GM23338 (cell line): ENCODE measurements at places on chromosomes 11 and 22. TPM values are rescaled to one million over a fixed set of nuclear protein-coding genes. Genes with fewer than 3 reads are reported as not detected.
A peak's percentile ranks its signal among the peaks of the same experiment; 100 is the strongest.

GRCh38 chr11:113147249-113147648 lies 167.1 kb upstream of the TTC12 start:
- no peak overlapping the region for H3K27ac ChIP-seq
- DNase-seq = peak; percentile 44
- no peaks in the 10 kb centered on the region for H3K27me3 ChIP-seq

GRCh38 chr11:113690619-113691569 lies 15.2 kb downstream of the TMPRSS5 start:
- no peak overlapping the region for H3K27ac ChIP-seq
- no peaks in the 10 kb centered on the region for H3K36me3 ChIP-seq
- no peaks in the 10 kb centered on the region for H3K27me3 ChIP-seq
- no peak overlapping the region for H3K4me3 ChIP-seq

- no peaks in the 10 kb centered on the region for H3K27me3 ChIP-seq
- no peaks in the 10 kb centered on the region for H3K36me3 ChIP-seq
- no peak overlapping the region for H3K4me3 ChIP-seq
- no peak for DNase-seq
Measured at GRCh38 chr11:104665641-104666040, 232.6 kb downstream of the CASP12 start.

DNA sequence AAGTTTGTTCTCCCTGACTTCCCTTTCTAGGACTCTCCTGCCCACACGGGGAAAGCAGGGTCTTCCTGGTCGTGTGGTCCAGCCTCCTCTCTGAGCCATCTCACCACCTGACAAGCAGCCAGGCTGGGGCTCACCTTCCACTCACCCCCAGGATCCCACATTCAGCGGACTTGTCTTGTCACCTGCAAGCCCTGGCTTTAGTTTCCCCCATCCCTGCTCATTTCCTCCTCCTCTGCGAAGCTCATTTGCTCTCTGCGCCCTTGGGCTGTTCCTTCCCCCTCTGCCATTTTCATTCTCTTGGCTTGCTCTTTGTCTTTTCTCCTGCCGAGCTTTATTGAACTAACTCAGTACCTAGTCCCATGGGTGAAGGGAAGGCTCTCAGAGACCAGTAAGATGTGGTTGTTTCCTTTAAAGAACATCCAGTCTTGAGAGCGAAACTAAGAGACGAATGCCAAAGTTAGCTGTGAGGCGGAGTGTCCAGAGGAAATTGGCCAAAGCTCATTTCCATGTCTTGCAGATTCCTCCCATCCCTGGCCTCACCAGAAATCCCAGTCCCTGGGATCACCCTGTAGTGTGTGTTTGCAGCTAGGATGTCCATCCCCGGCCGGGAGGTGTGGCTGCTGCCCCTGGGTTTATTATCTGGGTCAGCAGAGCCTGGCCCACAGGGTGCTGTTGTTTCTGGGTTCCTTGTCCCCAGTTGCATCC lies 2.0 kb downstream of the ST14 start:
- H3K36me3 ChIP-seq = no peaks in the 10 kb centered on the region; the same call in 1 of the 2 replicates
- H3K27me3 ChIP-seq = peaks cover 48% of the 10 kb centered on the region
- no peak overlapping the region for H3K27ac ChIP-seq
- peaks cover 27% of the 10 kb centered on the region for H3K4me1 ChIP-seq

DNA sequence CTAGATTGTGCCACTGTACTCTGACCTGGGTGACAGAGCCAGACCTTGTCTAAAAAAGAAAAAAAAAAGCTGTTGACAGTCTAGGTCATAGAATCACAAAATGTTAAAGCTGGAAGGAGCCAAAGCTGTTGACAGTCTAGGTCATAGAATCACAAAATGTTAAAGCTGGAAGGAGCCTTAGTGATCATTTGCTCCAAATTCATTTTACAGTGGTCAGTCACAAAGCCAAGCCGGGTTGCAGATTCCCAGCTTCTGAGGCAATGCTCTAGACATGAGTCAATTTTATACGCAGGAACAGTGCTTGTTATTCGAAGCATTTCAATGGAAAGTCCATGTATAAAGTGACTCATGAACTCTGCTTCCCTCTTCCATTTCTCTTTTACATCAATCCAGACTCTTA lies 47.4 kb downstream of the SYT13 start:
- H3K4me3 ChIP-seq = no peak overlapping the region
- no peaks in the 10 kb centered on the region for H3K27me3 ChIP-seq
- H3K4me1 ChIP-seq = no peaks in the 10 kb centered on the region
- no peaks in the 10 kb centered on the region for H3K36me3 ChIP-seq
- DNase-seq = no peak

DNA sequence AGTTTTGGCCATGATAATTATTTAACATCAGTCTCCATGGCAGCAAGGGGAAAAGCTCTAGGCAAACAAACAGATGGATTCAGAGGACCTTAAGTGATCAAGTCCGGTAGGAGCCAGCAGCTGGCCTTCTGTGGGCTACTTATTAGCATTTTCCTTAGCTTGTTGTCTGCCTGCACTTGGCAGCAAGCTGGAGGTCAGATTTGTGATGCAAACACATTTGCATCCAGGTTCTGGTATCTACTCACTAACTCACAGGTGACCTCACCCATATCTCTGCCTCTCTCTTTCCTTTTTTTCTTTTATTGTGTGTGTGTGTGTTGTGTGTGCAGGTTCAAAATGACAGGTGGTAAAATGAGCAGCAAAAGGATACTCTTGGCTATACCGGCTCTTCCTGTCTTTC lies 32.3 kb downstream of the ARHGAP42 start:
- peak; percentile 71 for DNase-seq
- H3K27me3 ChIP-seq = no peaks in the 10 kb centered on the region
- peaks cover 34% of the 10 kb centered on the region for H3K4me1 ChIP-seq
- H3K27ac ChIP-seq = peak overlapping the region; percentile 91

DNA sequence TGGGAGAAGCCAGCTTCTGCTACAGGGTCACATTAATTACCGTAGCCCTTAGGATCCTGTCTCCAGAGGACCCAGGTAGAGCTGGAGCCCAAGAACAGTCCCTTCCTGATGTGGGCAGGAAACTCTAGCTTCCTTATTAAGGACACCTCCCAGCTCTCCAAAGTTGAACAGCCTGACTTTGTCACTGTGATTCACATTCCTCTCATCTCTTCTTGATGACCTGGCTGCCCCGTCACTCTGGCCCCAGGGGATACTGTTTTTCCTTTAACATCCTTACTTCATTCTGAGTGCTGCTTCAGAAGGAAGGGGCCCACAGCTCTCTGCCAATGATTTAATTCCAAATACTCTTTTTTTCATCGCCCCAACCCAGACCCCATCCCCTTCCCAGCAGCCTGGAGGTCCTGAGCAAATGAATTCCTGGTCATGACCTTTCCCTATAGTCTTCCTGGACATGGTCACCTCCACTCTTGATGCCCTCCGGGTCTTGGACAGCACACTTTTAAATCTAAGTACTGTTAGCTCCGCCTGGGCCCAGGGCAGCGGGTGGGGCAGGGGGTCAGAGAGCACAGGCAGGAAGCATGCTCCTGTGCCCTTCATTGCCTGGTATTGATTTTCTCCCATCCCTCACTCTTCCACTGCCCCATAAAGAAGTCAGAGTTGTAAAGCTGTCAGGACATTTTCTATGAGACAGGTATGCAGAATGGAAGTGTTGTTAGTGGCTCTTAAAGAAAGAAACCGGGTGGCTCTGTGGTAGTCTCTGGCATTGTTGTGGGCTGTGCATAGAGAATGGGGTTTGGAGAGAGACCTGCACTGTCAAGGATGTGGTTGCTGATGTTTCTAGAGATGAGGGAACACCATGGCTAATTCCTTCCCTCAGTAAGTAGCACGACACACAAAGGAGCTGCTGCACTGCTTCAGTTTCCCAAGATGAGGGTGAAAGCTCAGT lies 22.3 kb upstream of the SPON1 start:
- 0 out of 2 replicates have a peak, but pooled peaks cover 4% of the 10 kb centered on the region for H3K36me3 ChIP-seq
- H3K27me3 ChIP-seq = no peaks in the 10 kb centered on the region
- DNase-seq = no peak
- H3K4me3 ChIP-seq = no peak overlapping the region

GRCh38 chr11:117654281-117655255 lies 142.4 kb downstream of the DSCAML1 start:
- H3K4me3 ChIP-seq = no peak overlapping the region
- no peak for DNase-seq
- no peak overlapping the region for H3K27ac ChIP-seq
- no peaks in the 10 kb centered on the region for H3K4me1 ChIP-seq
- no peaks in the 10 kb centered on the region for H3K36me3 ChIP-seq

- H3K4me3 ChIP-seq = no peak overlapping the region
- peaks cover 13% of the 10 kb centered on the region for H3K4me1 ChIP-seq
- no peaks in the 10 kb centered on the region for H3K27me3 ChIP-seq
- DNase-seq = peak; percentile 77
- no peaks in the 10 kb centered on the region for H3K36me3 ChIP-seq
Measured at GRCh38 chr11:74701351-74701750, 29.9 kb downstream of the CHRDL2 start.

DNA sequence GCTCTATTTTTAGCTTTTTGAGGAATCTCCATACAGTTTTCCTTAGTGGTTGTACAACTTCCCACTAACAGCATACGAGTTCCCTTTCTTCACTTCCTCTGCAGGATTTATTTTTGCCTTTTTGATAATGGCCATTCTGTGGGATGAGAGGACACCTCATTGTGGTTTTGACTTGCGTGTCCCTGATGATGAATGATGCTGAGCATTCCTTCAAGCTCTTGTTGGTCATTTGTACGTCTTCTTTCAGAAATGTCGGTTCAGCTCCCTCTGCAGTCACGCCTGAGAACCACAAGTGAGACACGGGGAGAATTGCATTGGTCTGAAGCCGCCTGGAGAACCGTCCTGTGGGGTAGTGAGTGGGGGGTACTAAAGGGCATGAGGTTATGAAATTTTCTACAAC lies 2.0 kb upstream of the KRTAP5-10 start:
- H3K36me3 ChIP-seq = no peaks in the 10 kb centered on the region
- H3K4me3 ChIP-seq = no peak overlapping the region
- H3K27ac ChIP-seq = no peak overlapping the region
- no peaks in the 10 kb centered on the region for H3K27me3 ChIP-seq
- DNase-seq = peak; percentile 72

GRCh38 chr11:114821621-114822412 lies 143.5 kb downstream of the NXPE2 start:
- H3K4me3 ChIP-seq = no peak overlapping the region
- no peaks in the 10 kb centered on the region for H3K27me3 ChIP-seq
- no peak overlapping the region for H3K27ac ChIP-seq
- H3K36me3 ChIP-seq = no peaks in the 10 kb centered on the region
- H3K4me1 ChIP-seq = peaks cover 19% of the 10 kb centered on the region

GRCh38 chr11:34560511-34560910 lies 46.9 kb upstream of the ELF5 start:
- H3K4me3 ChIP-seq = no peak overlapping the region
- DNase-seq = no peak
- no peaks in the 10 kb centered on the region for H3K27me3 ChIP-seq
- peaks cover 11% of the 10 kb centered on the region; the same call in 1 of the 2 replicates for H3K4me1 ChIP-seq

- H3K27me3 ChIP-seq = peaks cover 2% of the 10 kb centered on the region; the same call in 1 of the 2 replicates
- H3K27ac ChIP-seq = no peak overlapping the region
- H3K36me3 ChIP-seq = no peaks in the 10 kb centered on the region
Measured at GRCh38 chr11:61560751-61561150, 20.1 kb downstream of the SYT7 start.

DNA sequence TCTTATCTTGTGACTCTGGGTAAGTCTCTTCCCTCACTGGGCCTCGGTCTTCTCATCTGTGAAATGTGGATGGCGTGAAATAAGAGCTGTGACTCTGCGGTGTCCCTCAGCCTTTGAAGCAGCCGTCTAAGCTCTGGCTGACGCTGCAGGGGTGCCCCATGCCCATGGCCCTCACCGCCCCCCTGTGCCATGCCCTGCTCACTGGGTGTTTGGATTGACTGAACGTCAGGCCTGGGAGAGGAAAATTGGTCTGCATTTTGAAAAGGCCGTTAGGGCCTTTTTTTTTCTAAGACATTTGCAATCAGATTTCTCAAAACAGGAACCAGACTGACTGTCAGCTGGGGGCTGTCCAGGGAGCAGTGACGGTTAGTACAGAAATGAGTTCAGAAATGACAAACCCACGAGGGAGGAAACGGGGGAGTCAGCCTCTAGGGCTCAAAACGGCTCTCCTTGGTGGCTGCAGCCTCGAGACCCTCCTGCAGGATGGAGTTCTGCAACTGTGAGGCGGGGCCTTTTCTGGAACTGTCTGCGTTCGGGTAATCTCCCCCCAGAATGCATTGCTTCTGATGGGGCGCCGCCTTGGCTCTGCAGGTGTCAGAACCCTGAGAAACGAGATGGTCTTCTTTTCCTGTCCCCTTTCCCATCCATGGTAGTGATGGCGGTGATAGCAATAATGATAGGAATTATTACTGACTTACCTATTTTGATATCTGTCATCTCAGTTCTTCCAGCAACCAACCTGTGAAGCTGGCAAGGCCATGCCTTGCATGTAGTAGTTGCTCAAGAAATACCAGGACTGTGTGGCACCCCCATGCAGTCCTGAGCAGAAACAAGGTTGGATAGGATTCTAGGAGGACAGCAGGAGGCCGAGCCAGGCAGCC lies 2.0 kb downstream of the GRK2 start:
- no peak for DNase-seq
- peaks cover 3% of the 10 kb centered on the region; the same call in 1 of the 2 replicates for H3K36me3 ChIP-seq
- H3K27ac ChIP-seq = no peak overlapping the region
- peak overlapping the region; percentile 92; the same call in 1 of the 2 replicates for H3K4me3 ChIP-seq
- H3K27me3 ChIP-seq = no peaks in the 10 kb centered on the region

DNA sequence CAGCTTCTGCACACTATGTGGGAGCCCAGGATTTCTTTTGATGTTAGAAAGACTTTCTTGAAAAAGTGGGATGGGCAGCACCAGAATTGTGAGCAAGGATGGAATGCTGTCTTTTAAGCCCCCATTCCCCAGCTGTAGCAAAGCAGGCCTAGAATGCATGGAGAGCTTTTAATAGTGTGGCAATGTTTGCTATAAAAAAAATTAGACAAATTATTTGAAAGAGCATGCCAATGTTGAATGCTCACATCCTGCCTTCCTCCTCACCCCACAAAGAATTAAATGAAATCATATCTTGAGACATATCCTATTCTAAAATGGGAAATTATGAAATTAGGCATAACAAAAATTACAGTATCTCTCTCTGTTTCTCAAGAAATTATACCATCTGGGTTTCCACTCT lies 154.7 kb downstream of the C11orf91 start:
- no peaks in the 10 kb centered on the region for H3K36me3 ChIP-seq
- no peak overlapping the region for H3K4me3 ChIP-seq
- DNase-seq = no peak
- H3K27me3 ChIP-seq = no peaks in the 10 kb centered on the region
- H3K4me1 ChIP-seq = no peaks in the 10 kb centered on the region

DNA sequence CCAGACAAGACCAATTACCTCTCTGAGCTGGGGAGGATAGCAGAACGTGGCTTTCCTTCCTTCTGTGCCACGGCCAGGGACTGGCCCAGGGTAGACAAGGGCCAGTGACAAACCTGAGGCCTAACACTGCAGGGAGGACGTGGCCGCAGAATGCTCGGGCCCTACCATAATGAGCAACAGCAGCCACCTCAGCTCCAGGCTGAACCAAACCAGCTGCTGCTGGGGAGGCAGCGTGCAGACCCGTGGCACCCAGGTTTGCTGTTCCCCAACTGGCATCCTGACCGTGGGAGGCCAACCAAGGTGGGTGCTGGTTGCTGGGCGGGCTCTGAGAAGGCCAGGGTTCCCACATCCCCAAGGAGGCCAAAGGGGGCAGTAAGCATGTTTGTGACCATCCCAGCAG lies 83.0 kb downstream of the MORC2 start:
- no peaks in the 10 kb centered on the region for H3K27me3 ChIP-seq
- no peak overlapping the region for H3K27ac ChIP-seq
- peaks cover 5% of the 10 kb centered on the region; the same call in 1 of the 2 replicates for H3K4me1 ChIP-seq
- no peaks in the 10 kb centered on the region for H3K36me3 ChIP-seq
- DNase-seq = no peak

GRCh38 chr11:27770576-27770975 lies 70.3 kb upstream of the BDNF start:
- no peak for DNase-seq
- no peak overlapping the region for H3K27ac ChIP-seq
- no peaks in the 10 kb centered on the region for H3K36me3 ChIP-seq
- no peaks in the 10 kb centered on the region for H3K27me3 ChIP-seq

RFPL1 gene
- total RNA-seq = not detected in 2 replicates

NOX4 gene
- 2.6 and 11.5 TPM in 2 replicates for total RNA-seq

ARHGAP42 gene
- 32.2 and 35.7 TPM in 2 replicates for total RNA-seq

RAB39A gene
- 26.3 and 32.5 TPM in 2 replicates for total RNA-seq

CDC45 gene
- total RNA-seq = 23.8 and 29.0 TPM in 2 replicates
